ENCODE measurements at places on chromosomes 11 and 22. TPM values are rescaled to one million over a fixed set of nuclear protein-coding genes. Genes with fewer than 3 reads are reported as not detected.

FOSL1 gene
- 703 TPM for total RNA-seq

LARGE2 gene
- total RNA-seq = 0.19 TPM

PNPLA5 gene
- not detected for total RNA-seq

POU2AF3 gene
- total RNA-seq = not detected

HTR3A gene
- total RNA-seq = not detected

OR5B21 gene
- not detected for total RNA-seq

ARHGEF17 gene
- 3.3 TPM for total RNA-seq

ZNF408 gene
- total RNA-seq = 14.6 TPM
